ENCODE measurements at places on chromosomes 5 and 9.

GRCh38 chr5:141175933-141176332 is 1.7 kb upstream of the PCDHB8 start:
- no peak for DNase-seq

DNA sequence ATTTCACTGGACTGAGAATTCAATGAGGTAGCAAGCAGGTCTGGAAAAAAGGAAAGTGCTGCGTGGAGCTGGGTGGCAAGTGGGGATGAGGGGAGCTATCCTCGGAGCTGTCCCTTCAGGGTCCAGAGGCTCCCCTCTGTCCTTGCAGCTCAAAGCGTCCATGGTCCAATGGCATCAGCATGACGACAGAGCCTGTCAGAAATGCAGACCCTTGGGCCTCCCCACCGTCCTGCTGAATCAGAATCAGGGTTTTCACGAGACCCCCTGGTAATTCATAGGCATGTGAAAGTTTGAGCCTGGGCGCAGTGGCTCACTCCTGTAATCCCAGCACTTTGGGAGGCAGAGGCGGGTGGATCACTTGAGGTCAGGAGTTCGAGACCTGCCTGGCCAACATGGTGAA is 5.5 kb downstream of the HIGD2A start:
- DNase-seq = no peak

DNA sequence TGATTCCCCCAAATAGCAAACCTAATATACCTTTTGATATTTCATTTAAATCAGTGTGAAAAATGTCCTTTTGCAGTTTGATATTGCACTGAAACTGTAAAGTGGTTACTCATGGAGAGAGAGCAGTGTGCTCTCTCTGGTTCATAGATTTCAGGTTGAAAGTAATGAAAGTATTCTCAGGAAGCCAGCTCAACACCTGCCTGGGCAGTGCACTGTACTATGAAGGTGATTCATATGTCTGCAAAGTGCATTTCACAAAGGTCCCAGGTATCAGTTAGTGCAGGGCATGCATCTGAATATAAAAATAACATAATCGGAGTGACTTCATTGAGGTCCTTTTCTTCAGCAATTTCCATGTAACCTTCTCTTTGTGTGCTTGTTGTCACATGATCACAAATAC is 274.3 kb downstream of the CDH18 start:
- no peak for DNase-seq

GRCh38 chr9:126854734-126855133 is 5.7 kb upstream of the ZBTB34 start:
- no peak for DNase-seq

DNA sequence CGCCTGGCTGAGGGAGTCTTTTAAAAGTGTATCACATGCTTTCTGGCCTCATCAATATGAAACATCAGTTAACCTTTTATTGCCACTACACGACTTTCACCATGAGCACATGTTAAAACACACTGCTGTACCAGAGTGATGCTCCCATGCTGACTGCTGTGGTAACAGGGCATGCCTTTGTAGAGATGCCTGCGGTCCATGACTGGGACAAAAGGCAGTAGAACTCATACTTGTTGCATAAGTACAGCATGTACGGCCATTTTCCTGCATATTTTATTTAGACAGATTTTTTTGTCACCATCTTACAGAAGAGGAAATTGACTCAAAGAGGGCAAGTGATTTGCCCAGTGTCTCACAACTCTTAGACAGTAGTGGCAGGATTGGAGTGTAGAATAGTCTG is 105.7 kb upstream of the ADAMTSL1 start:
- DNase-seq = no peak

DNA sequence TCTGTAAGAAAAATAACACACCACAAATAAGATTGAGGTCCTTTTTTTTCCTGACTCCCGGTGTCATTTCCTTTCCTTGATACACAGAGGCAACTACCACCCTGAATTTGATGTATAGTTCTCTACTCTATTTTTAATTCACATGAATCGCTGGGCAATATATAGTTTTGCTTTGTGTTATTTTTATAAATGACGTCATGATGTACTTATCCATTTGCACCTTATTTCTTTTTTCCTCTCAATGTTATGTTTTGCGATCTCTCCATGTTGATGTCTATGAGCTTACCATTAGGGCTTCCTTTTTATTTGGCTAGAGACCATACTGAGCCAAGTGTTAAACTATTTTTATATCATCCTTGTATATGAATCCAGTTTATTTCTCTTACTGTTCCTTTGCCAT is 175.9 kb downstream of the PAPPA start:
- DNase-seq = no peak

- DNase-seq = no peak
Measured at GRCh38 chr5:145991044-145991575, 54.7 kb downstream of the SH3RF2 start.

DNA sequence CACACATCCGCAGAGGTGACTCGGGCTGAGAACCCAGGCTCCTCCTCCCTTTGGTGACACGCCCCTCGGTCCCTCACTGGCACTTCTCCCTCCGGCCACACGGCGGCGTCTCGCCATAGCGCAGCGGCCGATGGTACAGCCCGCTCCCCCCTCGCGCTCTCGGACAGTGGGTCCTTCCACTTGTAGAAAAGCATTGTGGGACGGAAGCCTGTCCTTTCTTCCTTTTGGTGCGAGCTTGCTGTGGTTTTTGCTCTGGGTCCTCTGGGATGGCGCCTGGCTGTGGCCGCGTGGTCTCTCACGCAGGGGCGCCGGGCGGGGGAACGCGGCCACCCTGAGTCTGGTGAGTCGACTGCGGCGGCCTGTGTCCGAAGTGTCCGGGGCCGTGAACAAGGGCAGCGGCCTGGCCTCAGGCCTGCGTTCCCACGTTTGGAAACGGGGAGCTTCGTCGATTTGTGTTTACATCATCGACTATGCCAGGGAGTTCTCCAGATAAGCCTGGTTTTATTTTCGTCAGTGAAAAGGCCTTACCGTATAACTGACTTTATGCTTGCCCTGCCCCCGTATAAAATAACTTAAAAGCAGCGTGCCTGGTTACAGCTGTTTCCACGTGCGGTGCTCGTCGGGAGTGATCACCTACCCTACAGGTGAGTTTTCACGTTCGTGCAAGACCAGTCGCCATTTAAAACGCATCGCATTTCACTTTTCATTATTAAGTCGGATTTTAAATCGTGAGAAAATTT is 258.3 kb downstream of the EPB41L4A start:
- peak; percentile 90 for DNase-seq

- no peak for DNase-seq
Measured at GRCh38 chr5:180596668-180597231, 5.5 kb upstream of the SCGB3A1 start.

GRCh38 chr5:79081779-79082178 is 12.2 kb downstream of the BHMT2 start:
- no peak for DNase-seq

GRCh38 chr5:178483620-178484019 is 106.6 kb downstream of the COL23A1 start:
- peak; percentile 38 for DNase-seq

DNA sequence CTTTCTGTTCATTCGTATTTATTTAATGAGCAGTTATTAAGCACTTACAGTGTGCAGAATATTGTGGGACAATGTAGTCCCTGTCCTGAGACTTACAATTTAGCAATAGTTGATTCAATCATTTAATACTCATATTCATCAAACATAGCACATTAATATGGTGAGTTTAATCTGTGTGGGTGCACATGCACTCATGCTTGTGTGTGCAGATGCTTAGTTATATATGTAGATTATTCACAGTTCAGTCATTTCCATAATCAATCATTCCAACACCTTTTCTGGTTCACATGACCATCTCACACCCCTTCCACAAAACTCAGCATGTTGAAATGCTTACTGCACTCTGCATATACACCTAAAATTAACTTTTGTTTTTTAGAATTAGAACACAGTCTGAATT is 321.6 kb upstream of the RFX3 start:
- DNase-seq = no peak

- no peak for DNase-seq
Measured at GRCh38 chr5:75961818-75962217, 121.4 kb upstream of the SV2C start.

DNA sequence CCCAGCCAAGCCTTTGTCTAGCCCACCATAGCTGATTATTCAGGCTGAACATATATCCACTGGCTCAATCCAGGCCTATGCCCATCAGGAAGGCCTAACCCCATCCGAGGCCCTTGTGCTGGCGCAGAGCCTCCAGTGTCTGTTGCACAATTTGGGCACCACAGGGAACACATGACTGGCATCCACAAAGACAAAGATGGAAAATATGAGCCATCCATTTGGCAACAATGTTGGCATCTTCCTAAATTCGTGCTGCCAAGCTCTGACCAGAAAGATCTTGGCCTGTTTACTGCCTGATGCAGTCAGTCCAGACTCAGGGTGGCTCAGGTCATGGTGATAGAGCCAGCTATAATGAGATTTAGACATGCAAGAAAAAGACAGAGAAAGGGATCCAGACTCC is 233.8 kb downstream of the PIK3R1 start:
- no peak for DNase-seq

DNA sequence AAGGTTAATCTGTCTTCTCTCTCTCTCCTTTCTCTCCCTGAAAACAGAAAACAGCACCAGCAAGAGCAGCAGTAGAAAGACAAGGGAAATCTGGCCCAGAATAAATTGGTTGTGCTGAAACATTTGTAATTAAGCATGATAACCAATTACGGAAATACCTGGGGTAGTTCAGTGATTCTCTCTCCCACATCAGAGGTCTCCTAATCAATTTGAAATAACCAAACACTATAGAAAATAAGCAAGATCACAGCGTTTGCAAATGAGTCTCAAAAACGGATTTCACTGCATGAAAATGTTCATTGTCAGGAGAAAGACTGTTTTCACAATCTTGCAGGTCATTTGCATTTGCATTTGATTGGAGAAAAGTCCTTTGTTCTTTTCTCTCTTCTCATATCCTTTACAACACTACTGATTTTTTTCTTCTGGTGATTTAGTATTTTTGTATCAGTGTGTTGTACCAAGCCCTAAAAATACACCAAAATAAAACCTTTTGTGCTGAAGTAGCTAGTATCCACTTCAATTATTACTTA is 36.8 kb upstream of the CDH6 start:
- no peak for DNase-seq

DNA sequence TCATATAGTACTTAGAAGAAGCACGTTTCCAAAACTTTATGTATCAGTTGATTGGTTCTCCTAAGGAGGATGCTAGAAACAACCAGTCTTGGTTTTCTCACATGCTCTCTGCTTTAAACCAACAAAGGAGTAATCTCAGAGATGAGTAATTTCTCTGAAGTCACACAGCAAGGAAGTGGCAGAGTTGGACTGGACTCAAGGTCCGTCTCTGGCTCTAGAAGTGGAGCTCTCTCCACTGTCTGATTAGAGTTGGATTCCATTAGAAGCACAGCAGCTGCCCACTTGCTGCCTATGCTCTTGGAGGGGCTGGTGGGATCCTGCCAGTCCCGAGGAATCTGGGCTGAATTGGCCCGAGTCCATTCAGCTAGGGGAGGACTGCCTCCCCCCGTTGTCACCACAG is 21.0 kb downstream of the RALGPS1 start:
- DNase-seq = no peak

- DNase-seq = peak; percentile 65
Measured at GRCh38 chr9:35570709-35571504, 34.2 kb upstream of the TESK1 start.

Data from activated naive CD8-positive, alpha-beta T cell treated with anti-CD3 and anti-CD28 coated beads for 36 hours (primary cell).